ENCODE measurements at places on chromosomes 5 and 9.

- no peak for DNase-seq
These were observed 74.3 kb downstream of the DCP2 start for GRCh38 chr5:113050721-113051382.

- DNase-seq: no peak
These were observed 129.5 kb upstream of the FSTL4 start for GRCh38 chr5:133741818-133742355.

- DNase-seq: peak; percentile 26
These were observed 451.8 kb upstream of the FTMT start for GRCh38 chr5:121399879-121400278.

GRCh38 chr5:172554562-172554961 is 86.5 kb upstream of the NEURL1B start:
- no peak for DNase-seq

DNA sequence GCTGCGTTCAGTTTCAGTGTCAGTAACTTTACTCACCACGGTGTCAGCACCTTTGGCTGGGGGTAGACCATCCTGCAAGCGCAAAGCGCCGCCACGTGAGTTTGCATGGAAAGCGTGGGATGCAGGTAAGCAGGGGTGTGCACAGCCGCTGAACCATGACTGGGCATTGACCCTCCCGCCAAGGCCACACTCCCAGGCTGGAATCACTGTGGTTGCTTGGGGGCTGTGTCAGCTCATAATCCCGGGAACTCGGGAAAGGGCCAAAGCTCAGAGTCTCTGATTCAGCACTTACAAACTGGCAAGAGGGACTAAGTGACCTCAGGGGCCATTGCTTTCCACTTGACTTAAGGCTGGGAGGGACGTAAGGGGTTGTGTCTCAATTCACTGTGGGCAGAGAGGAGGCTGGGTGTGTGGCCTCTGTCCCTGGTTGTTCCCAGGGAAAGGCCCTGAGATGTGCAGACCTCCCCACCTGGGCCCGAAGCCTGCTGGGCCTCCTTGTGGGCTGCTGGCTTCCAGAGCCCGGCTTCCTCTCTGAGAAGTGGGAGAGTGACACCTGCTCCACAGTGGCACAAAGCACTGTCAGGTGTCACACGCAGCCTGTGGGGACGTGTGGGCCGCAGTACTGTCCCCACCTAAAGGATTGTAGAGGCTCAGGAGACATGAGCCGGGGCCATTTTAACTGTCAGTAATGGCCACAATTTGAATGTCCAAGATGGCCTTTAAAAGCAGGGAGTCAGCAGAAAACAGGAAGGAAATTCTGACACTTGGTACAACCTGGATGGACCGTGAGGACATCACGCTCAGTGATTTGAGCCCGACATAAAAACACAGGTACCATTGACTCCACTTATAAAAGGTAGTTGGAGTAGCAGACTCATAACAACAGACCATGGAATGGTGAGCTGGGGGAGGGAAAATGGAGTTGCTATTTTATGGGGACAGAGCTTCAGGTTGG is 16.7 kb downstream of the ABO start:
- no peak for DNase-seq

- DNase-seq: no peak
These were observed 465.7 kb downstream of the DIRAS2 start for GRCh38 chr9:90176901-90177300.

- DNase-seq: no peak
These were observed 15.1 kb downstream of the RXRA start for GRCh38 chr9:134341306-134341705.

GRCh38 chr5:68631884-68632283 is 416.3 kb downstream of the PIK3R1 start:
- DNase-seq: no peak

- DNase-seq: no peak
These were observed 3.6 kb downstream of the SRA1 start for GRCh38 chr5:140553657-140554056.

DNA sequence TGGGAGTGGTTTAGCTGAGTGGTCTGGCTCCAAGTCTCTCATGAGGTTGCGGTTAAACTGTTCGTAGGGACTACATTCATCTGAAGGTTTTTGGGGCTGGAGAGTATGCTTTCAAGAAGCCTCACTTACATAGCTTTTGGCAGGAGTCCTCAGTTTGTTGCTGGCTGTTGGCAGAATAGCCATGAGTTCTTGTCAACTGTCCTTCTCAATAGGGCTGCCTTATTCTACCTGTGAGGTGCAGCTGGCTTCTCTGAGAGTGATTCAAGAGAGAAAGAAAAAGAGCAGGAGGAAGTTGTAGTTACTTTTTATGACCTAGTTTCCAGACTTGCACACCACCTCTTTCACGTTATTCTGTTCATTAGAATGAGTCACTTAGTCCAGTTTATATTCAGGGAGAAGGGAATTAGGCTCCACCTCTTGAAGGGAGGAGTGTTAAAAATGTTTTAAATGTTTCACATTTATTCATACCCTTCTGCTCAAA is 33.2 kb downstream of the YTHDC2 start:
- no peak for DNase-seq

- DNase-seq: no peak
These were observed 179.3 kb upstream of the MVB12B start for GRCh38 chr9:126147186-126147935.

DNA sequence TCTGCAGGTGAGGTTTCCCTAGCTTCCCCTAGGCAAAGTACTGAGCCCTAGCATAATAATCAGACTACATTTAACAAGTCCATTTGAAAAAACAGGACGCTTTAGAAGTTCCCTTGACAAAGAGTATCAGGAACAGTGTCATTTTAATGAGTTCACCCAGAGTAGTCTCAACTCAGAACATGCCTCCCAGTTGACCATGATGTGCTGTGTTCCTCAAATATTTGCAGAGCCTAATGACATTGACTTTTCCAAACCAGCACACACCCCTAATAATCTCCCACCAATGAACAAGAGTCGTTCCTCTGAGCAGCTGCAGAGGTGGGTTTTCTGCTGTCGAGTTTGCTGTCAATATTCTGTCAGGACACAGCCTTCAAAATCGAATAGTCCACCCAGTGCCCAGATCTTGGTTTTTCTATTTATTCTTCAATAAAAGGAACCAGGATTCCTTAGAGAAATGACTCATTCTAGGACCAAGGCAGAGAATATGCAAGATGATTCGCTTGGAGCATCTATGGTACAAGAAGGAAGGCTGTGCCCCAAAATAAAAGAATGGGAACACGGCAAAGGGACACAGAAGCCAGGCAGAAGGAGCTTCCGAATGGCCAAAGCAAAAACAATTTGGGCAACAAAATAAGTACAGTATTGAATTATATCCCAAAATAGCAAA is 57.6 kb downstream of the OTULIN start:
- DNase-seq: no peak

DNA sequence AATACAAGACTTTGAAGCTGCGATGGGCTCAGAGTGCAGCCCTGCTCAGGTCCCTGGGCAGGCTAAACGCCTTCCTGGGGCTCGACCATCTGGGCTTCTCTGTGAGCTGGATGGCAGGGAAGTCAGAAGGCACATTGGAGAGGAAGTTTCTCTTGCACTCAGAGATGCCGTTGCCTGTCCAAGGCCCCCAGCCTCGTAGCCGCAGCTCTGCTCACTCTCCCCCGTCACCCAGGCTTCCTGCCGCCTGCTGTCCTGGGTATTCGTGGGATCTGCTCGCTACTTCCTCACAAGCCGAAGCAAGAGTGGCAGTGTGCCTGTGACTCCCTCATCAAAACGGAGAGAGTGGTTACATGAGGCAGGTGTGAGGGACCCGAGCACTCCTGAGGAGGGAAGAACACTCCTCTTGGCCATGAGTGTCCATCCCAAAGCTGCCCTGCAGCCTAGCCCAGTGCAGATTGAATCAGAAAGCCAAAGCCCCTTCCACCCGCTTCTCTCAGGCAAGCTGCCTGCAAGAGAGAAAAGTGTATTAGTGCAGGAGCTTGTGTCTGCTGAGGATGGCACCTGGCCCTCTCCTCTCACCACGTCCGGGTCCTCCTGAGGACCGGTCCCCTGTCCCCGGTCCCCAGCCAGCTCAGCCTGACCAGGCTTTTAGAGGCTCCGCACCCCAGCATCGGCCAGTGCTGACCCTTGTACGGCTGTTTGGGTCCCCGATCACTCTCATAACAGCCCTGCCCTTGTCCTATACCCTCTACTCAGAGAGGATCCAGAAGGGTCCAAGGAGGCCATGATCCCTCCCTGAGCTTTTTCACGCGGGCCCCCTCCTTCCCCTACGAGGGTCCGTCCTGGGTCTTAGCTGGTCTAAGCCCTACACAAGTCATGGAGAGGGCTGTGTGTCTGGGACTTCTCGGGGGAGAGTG is 7.3 kb downstream of the FCN2 start:
- no peak for DNase-seq

DNA sequence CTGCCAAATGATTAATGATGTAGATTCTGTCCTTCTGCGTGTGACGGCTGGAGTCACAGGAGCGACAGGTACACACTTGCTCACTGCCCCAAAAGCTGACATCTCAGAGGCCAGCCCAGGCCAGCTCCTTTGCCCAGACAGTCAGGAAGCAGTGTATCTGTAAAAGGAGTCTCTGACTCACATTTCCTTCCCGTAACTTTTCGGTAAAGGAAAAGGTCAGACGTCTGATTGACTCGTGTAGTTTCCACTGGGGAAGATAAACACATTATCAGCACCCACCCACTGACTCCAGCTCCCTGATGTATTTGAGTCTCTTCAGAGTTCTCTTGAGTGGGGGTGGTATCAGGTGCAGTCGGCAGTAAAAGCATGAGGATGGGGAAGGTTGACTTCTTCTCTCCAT is 64.4 kb upstream of the WWC1 start:
- DNase-seq: no peak

DNA sequence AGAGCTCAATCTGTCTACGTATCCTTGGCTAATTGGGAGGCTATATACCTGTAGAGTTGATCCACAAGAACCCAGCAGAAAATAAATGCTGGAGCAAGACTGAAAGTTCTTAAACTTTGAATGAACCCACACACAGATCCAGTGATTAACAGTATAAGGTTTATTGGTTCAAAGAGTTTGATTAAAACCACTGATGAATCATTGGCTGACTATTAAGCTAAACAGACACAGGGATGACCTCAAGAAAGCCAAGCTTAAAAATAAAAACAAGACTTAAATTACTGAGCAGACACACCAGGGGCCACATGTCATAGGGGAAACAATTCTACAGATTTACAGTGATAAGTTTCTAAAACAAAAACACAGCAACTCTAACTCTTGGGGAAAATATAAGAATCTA is 163.6 kb downstream of the SPATA31D1 start:
- DNase-seq: no peak

DNA sequence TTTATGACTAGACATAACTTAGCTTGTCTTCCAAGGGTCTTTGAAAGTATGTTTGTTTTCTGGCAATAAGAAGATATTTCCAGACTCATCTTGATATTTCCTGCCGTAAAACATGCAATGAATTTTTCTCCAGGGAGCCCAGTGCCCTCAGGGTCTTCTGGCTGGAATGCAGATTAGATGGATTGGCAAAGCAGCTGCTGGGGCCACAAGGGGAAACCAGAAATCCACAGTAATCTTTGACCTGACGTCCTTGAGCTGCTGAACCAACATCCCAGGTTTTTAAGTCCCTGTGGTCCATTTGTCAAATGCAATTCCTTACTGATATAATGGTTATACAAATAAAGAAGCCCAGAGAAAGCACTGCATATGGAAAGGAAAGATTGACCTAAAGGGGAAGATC is 93.0 kb downstream of the THBS4 start:
- no peak for DNase-seq

DNA sequence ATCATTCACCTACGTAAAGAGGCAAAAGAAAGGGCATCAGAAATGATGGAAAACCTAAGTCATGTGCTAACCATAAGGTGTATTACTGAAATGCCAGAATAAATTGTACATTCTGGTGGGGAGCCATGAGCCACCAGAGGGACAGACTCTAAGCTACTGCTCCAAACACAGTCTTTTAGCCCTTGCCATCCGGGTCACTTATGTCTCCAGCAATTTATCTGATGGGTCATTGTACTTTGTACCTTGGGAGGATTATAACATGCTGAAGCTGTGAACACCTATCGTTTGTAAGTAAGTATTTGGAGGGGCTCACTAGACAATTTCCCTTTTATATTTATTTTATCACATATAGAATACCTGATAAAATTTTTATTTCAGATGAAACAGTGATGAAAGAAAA is 495.1 kb downstream of the KIF4B start:
- no peak for DNase-seq

- no peak for DNase-seq
These were observed 2.0 kb downstream of the CLK4 start for GRCh38 chr5:178624631-178625546.

- no peak for DNase-seq
These were observed 221.0 kb downstream of the ESM1 start for GRCh38 chr5:54764102-54765090.

GRCh38 chr9:68455451-68455850 is 85.2 kb downstream of the TMEM252 start:
- no peak for DNase-seq

DNA sequence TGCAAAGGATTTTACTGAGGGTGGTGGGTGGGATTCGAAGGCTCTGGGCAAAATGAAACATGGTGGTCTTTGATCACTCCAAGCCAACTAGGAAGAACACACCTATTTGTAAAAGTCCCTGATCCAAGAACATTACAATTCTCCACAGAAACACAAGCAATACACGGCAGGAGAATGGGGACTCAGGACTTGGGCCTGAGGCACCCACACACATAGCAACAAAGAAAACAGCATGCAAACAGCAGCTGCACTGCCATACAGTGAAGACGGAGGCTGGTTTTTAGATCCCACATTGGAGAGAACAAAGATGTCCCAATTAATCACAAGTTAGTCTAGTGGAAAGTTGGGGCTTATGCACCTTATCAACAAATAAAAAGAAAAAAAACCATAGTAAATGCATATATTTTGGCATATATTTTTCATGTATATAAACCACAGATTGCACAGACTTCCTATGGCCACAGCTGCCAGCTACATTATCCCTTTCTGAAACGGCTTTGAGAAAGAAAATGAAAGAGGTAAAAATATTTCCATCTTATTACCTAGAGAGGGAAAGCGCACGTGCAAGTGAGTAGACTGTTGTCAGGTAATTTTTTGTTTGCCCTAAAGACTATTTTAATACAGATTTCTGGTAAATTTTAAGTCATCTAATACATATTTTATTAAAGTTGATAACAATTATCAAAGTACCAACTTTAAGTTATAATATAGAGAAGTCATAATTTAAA is 410.9 kb downstream of the BNC2 start:
- DNase-seq: no peak

DNA sequence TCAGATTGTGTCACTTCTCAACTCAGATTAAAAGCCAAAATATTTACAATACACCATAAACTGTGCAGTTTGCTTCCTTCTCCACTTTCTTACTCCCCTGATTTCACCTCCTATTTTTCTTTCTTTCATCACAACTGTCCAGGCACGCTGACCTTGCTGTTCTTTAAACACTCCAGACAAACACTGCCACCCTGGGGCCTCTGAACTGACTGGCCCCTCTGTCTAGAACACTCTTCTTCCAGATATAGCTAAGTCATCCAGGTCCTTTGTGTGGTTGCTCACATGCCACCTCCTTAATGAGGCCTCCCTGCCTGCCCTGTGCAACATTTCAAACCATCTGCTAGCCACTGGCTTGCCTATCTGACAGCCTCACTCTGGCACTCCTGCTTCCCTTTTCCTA is 46.6 kb downstream of the ATG10 start:
- no peak for DNase-seq

All from GM12878 (cell line).